ENCODE measurements at places on chromosomes 11 and 22.

DNA sequence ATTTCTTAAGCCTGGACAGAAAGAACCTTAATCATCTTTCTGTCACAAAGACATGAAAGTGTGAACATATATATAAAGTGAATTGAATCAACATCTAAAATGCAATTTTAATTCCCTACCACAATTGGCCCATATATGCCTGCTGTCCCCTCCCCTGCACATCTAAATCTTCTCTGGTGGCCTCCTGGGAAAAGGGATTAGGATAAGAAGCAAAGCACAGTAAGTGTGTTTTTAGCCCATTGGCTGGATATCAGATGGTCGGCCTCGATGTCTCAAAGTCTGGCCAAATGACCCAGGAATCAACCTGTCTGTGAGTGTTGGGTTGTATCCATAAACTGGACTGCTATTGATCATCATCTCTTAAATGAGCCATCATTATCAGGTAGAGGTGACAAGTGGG lies 5.8 kb downstream of the MMP3 start:
- DNase-seq, result no peak

GRCh38 chr22:31206896-31207687 lies 5.0 kb upstream of the LIMK2 start:
- peak; percentile 33 for DNase-seq

GRCh38 chr11:117071344-117071787 lies 26.9 kb downstream of the SIK3 start:
- no peak for DNase-seq

- no peak for DNase-seq
Observed at GRCh38 chr22:25668437-25668836, 73.6 kb upstream of the MYO18B start.

GRCh38 chr11:42138454-42138853 lies 679.0 kb upstream of the LRRC4C start:
- DNase-seq, result no peak

DNA sequence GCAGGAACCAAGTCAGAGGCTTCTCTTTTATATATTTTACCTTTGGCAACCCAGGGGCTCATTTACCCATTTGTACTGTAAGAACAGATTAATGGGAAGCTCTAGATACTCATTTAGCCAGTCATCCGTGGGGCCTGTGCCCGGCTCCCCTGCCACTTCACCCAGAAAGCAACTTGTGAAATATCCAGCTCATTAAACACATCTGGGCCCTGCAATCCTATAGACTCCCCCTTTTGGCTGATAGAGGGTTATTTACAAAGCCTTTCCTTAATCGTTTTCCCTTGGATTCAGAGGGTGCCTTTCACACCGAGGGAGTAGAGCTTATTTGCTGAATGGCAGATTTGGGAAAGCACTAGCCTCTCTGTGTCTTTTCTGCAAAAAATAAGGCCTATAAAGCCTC lies 118.7 kb upstream of the SORL1-AS1 start:
- DNase-seq, result no peak

GRCh38 chr11:126334659-126335462 lies 20.6 kb upstream of the ST3GAL4 start:
- DNase-seq, result no peak

GRCh38 chr22:27317971-27318428 lies 483.6 kb downstream of the MN1 start:
- DNase-seq, result no peak

DNA sequence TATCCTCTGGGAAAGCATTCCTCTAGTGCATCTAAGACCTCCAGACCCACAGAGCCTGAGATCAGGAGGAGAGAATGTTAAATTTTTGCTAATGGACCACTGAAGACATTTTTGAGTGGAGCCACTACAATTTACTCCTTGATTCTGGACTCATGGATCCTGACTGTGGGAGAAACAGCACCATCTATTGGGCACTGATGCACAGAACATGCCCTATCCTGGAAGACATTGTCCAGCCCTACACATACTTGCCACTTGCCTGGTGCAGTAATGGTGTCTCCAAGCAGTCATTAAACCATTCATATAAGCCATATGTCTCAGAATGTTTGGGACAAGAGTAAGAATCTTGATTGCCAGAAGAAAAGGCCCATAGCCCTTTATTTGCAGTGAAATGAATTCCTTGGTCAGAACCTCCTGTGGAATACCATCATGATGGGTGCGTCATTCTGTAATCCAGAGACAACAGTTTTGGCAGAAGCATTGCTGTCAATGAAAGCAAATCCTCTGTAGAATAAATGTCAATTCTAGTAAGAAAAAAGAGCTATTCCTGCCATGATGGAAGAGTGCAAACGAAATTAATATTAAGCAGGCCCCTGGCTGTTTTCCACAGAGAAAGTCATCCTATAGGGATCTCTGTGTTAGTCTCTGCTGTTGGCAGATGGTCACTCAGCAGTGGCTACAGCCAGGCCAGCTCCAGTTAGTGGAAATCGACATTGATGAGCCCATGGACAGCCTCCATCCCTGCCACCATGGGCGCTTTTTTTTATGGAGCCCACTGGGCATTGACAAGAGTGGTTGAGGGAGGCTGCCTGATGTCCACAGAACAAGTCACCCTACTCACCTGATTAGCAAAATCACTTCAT lies 43.5 kb downstream of the GGTLC2 start:
- DNase-seq, result peak; percentile 42

DNA sequence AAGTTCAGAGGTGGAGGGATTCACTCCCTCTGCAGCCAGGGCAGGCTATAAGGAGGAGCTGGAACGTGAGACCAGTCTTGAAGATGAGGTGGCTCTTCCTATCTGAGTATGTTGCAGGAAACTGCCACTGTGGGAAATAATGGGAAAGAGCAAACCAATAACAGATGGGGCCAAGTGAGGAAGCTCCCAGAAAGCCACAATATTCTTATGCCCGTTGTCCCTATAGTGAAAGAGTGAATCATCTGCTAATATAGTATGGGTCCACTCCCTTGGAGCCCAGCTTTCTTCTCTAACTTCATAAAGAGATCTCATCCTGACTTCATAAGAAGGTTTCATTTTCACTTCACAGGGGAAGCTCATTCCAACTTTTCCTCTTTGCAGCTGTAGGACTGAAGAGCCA lies 206.4 kb downstream of the BLID start:
- no peak for DNase-seq

DNA sequence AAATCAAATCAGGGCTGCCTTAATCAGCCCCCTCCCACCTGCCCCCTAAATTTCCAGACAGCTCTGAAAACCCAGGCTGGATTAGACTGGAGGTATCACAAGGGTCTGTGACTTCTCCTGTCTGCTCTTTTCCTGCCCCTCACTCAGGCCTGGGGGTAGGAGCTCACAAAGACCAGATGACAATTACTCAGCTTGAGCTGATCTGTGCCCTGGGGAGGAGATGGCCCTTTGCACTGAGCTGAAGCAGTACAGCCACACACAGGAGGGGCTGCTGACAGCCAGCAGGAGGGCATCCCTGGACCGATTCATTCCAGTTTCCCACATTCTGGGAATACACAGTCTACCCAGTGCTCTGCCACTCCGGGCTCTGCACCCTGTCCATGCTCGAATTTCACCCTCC lies 4.2 kb downstream of the ABCC8 start:
- DNase-seq, result no peak

DNA sequence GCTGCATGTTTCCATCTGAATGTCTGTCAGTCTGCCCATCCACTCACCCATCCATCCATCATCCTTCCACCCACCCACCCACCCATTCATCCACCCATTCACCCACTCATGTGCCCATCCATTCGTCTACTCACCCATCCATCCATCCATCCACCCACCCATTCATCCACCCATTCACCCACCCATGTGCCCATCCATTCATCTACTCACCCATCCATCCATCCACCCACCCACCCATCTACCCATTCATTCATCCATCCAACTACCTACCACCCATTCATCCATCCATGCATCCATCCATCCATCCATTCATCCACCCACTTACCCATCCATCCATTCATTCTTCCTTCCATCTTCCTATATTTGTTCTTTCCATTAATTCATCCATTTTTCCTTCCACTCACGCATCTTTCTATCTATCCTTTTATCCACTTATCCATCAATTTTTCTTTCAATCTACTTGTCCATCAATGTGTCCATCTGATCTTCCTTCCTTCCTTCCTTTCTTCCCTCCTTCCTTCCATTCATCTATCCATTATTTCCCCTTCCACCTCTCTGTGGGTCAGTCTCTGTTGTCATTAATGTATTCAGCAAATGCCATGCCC lies 8.0 kb downstream of the CRYBB3 start:
- no peak for DNase-seq

DNA sequence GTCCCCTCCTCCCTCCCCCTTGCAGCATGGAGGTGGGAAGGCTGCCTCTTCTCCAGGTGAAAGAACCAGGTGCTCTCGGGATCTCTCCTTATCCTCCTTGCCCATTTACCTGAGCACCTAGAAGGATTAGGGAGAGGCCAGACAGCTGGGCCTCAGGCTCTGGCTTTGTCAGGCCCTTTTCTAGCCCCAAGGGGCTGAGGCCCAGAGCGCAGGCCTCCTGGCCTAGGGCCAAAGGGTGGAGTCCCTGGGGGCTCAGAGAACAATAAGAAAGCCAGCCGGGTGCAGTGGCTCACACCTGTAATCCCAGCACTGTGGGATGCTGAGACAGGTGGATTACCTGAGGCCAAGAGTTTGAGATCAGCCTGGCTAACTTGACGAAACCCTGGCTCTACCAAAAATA lies 5.4 kb upstream of the TTLL1 start:
- no peak for DNase-seq

GRCh38 chr11:61345170-61345610 lies 12.2 kb downstream of the TKFC start:
- no peak for DNase-seq

GRCh38 chr22:43269646-43270045 lies 73.5 kb downstream of the SCUBE1 start:
- no peak for DNase-seq

DNA sequence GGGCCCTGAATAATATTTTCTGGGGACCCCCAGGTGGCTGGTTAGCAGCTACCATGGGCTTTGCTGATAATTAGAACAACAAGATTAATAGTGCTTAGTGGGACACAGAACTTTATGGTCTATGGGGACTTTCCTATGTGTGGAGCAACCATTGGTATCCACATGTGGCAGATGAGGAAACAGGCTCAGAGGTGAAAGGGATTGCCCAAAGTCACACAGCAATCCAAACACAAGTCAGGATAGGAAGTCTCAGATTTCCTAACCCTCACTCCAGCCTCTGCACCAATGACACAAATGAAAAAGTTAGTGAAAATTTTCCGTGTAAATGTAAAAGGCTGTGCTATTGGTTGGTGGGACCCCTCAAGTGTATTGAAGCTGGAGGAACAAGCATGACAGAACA lies 15.3 kb upstream of the SLCO2B1 start:
- no peak for DNase-seq

DNA sequence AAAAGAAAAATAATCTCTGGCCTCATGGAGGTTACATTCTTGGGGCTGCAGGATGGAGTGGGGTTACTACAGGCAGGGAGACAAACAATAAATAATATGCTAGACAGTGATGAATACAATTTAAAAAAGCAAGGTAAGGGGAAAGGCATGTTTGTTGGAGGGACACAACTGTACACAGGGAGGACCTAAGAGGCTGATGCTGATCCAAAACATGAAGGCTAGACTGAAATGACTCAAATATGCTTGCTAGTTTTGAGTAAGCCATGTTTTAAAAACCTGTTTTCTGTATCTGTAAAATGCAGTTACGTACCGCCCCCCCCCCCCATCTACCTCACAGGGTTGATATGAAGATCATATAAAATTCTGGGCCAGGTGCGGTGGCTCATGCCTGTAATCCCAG lies 44.0 kb downstream of the EIF4ENIF1 start:
- no peak for DNase-seq

DNA sequence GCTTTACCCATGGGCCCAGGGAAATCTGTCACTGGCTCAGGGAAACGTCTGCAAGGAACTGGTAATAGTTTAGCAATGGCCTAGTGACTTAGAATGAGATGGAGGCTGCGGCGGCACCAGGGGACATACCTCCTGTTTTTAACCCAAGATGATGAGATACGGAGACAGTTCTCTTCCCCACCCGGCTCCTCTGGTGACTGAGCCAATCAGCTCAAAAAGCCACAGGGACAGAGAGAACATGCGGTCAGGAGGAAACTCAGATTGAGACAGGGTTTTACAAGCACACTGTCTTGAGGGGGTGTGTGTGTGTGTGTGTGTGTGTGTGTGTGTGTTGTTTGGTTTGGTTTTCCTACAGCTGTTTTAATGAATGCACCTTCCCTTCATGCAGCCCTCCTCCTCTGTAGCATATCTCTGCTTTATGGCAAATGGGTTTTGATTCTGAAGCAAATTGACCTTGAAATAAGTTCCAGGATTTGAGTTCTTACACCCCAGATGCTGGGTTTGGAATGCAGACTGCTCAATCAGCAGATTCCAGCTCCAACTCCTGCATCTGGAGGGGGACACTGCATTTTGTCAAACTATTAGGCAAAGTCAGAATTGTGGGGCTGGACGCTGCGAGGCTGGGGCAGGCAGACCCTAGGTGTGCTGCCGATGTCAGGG lies 246.2 kb downstream of the NTM start:
- no peak for DNase-seq

DNA sequence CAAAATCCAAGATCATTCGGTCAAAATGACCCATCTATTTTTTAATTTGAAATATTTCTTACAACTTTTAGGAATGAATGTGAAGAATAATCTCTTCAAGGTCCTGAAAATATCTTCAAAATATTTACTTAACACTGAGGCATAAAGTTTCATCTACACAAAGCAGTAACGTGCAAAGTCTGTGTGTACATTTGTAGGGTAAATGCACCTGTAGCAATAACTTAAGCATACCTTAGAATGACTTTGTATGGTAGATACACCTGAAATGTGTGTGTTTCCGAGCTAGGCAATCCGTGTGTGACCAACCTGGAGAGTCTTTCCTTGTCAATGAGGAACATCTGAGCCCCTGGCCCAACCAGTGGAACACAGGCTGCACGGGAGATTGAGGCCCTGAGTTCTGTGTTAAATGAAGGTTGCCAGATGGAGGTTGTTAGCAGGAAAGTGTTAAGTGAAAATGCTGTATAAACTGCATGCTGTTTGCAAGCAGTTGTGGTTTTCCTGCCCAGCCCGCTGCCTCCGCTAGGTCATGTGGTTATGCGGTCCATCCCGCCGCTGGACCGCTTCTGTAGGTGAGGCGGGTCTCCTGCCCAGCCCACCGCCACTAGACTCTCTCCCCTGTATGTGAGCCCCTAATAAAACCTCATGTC lies 7.6 kb upstream of the CTR9 start:
- no peak for DNase-seq

DNA sequence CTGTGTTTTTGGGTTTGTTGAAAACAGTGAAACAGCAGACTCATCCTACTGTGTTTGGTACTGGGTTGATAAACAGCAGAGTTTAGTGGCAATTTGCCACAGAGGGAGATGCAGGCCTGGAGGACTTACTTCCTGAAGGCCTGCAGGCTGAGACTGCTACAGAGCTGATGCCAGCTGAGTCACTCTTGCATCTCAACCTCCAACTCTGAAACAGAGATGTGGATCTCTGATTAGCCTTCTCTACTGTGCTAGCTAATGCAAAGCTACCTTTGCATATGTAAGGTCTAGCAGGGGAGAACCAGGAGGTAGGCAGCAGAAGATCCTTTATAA lies 14.3 kb downstream of the ATP5MG start:
- peak; percentile 20 for DNase-seq

Measured in stimulated activated CD4-positive, alpha-beta T cell treated with anti-CD3 and anti-CD28 coated beads, Interleukin-15, amount 100 ng/mL, for 24 hours (primary cell).